Activated T-helper 17 cell treated with anti-CD3 and anti-CD28 coated beads, Interleukin-2, amount 50 U/mL, for 72 hours (primary cell): ENCODE measurements at places on chromosomes 6 and 20. TPM values are rescaled to one million over a fixed set of nuclear protein-coding genes. Genes with fewer than 3 reads are reported as not detected.

GRCh38 chr20:8642247-8642646 lies 426.6 kb upstream of the PLCB4 start:
- no peak for ATAC-seq

GRCh38 chr6:97586344-97586743 lies 303.3 kb upstream of the MMS22L start:
- no peak for ATAC-seq

DNA sequence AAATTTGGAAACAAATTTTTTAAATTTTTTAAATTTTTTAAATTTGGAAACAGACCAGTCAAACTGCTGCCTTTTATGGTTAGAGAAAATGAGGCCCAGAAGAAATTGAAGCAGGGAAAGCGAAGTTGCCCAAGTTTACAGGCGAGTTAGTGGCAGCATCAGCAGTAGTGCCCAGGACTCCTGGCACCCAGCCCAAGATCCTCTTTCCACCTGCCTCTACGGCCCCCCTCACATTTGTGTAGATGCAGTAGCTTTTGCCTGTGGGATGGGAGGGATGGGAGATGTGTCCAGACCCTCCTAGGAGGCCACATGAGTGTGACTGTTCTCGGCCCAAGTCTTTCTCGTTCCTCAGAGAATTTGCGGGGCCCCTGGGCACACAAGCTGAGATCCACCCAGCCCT lies 49.8 kb downstream of the HNF4A start:
- ATAC-seq, result no peak

Gene KCNK15
- 0.09 TPM for total RNA-seq
